Smooth muscle cell of the brain vasculature (primary cell): ENCODE measurements at places on chromosomes 3 and 15.

- peak; percentile 10 for DNase-seq
Observed at GRCh38 chr15:76840830-76841460, 64.2 kb downstream of the SCAPER start.

GRCh38 chr3:112092496-112093179 lies 6.4 kb downstream of the C3orf52 start:
- no peak for DNase-seq

DNA sequence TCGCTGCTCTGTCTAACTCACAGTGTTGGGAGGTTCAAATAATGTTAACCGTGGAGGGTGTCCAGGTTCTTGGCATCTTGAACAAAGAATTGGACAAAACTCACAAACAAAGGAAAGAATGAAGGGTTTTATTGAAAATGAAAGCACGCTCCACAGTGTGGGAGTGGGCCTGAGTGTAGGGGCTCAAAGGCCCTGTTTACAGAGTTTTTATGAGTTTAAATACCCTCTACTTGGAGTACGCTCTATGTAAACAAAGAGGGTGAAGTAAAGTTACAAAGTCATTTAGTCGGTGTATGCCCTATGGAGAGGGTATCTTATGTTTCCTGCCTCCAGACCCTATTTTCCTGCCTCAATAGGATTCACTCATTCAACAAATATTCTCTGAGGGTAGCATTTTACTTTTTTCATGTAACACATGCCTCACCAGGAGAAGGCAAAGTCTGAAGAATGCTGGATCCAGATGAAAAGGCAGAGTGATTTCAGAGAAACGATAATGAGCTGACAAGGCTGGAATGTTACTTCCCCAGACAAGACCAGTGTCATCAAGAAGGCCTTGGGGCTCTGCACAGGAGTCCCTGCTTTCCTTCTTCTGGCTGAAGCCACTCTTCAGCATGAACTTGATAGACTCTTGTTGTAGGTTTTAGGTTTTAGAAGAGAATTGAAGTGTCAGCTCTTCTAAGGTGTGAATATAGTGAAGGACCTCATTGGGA lies 163.6 kb downstream of the FAM43A start:
- no peak for DNase-seq

GRCh38 chr15:39963786-39964185 lies 29.9 kb downstream of the EIF2AK4 start:
- DNase-seq: no peak
